ENCODE measurements at places on chromosomes 11 and 22.

GRCh38 chr11:13923182-13923581 lies 39.3 kb upstream of the SPON1 start:
- DNase-seq, result no peak

DNA sequence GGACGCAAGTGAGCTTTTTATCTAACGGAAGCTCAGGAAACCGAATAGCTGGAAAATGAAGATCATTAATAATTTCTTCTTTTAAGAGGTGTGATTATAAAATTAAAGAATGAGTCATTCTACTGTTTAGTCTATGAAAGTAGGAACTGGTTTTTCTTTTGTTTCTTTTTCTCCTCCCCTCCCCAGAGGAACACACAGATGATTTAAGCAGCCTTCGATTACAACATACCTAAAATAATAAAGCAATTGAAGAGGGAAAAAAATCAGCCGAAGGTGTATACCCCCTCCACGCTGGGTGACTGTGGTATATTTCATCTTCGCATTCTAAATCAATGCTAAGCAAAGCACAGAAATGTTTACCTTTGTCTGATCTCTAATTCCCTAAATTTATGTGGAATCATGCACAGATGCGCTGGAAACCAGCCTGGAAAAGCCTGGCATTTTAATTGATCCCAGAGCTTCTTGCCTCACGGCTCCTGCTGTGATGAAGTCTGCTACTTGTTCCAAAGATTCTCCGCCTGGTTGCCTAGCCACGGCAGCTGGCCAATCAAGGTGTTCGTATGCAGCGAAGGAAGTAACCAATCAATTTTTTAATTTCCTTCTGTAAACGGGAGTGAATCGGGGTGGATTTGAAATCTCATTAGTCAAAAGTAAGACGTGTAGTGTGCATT lies 133.9 kb downstream of the FANCF start:
- peak; percentile 86 for DNase-seq

- no peak for DNase-seq
These were observed 53.4 kb upstream of the EMID1 start for GRCh38 chr22:29152045-29152953.

GRCh38 chr11:111148953-111149352 lies 96.6 kb upstream of the POU2AF2 start:
- no peak for DNase-seq

- DNase-seq, result no peak
These were observed 579.7 kb upstream of the CCDC90B start for GRCh38 chr11:83865636-83866461.

DNA sequence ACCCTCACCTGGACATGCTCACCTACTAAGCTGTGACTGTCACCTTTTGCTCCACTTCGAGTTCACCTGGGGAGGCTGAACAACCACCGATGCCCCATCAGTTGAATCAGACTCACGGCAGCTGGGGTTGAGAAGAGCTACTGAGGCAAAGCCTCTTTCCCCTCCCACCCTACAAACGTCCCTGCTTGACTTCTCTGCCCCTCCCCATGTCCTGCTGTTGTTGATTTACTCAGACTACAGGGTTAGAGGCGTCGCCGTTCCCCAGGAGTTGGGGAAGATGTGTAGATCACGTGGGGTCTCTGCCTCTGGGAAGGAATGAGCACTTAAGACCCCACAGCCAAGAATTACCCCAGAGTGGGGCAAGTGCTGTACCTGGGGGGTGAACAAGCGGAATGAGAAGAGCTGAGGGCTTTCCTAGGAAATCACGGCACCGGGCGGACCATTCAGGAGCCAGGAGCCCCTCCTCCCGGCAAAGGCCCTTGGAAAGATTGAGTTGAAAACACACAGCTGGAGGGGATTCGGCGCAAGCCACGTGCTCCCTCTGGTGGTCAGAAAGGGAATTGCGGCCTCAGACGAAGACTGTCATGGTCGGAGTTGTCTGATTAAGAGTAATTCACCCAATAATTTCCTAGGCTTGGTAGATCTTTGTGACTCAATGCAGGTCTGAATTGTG lies 7.0 kb downstream of the FXYD2 start:
- DNase-seq, result peak; percentile 62

DNA sequence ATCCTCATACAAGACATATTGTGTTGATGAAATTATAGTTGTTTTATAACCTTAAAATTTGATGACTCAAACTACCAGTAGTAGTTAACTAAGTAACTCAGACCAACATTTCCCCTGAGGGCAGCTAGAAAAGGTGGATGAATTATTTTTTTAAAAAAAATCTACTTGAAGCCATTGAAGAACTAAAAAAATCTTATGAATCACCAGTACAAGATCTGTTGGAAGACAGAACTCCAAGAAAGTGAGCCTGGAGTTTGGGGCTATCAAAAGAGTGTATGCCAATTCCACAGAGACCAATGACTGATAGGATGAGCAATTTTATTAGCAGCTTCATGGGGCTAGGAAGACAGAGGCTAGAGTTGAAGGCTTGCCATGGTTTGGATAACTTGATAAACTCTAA lies 72.4 kb downstream of the CYP2R1 start:
- no peak for DNase-seq

GRCh38 chr11:3613998-3614741 lies 27.6 kb downstream of the ART5 start:
- DNase-seq, result no peak

- DNase-seq, result no peak
These were observed 26.9 kb upstream of the CD82 start for GRCh38 chr11:44538375-44539054.

GRCh38 chr22:27795696-27796517 lies 5.6 kb downstream of the MN1 start:
- DNase-seq, result no peak

All from HFF-Myc (cell line).